Peyer's patch (tissue), 4 donors: ENCODE measurements at places on chromosomes 2 and 18. TPM values are rescaled to one million over a fixed set of nuclear protein-coding genes. Genes with fewer than 3 reads are reported as not detected.

LYPD1 gene
- total RNA-seq, result not detected

ADGRF3 gene
- total RNA-seq, result not detected

CCDC93 gene
- 57.4 TPM for total RNA-seq

LTBP1 gene
- 17.0 TPM for total RNA-seq

CLEC4F gene
- 32.2 TPM for total RNA-seq

GPR45 gene
- not detected for total RNA-seq

GAREM2 gene
- 0.85 TPM for total RNA-seq

CDKL4 gene
- total RNA-seq, result not detected
